CD4-positive, alpha-beta T cell treated with Interleukin-17A for 1 hour (primary cell): ENCODE measurements at places on chromosomes 1 and 21.

DNA sequence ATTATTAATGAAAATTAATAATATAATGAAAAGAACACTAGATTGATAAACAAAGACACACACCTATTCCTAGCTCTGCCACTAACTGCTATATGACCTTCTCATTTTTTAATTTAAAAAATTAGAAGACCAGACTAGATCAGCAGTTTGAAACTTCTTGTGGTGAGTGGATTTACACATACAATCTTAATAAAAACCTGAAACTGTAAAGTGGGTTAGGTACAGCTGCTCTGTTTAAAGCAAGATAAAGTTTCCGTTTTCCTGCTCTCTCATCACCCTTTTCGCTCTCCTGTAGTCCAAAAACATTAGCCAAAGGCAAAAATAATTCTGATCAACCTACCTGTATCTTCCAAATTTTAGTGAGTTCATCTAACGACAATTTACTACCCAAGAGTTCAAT lies 58.6 kb downstream of the USP24 start:
- DNase-seq: no peak

DNA sequence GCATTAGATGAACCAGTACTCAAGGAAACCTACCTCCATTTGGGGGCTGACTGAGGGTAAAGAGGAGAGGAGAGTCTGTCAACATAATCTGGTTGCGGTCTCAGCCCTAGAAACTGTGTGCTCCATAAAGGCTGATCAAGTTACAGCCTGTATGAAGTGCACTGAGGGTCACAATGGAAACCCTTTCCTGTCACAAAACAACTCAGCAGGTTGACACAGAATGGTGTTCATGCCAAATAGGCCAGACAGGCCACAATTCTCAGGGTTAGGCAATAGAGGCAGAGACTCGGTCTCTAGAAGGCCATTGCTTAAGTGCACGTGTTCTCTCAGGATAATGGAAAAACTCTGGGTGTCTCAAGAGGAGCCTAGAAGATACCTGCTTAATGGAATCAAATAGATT lies 4.1 kb upstream of the ANKRD35 start:
- DNase-seq: no peak

- DNase-seq: no peak
Observed at GRCh38 chr21:33317786-33318486, 6.8 kb upstream of the IFNAR1 start.

GRCh38 chr1:219533280-219533679 lies 79.6 kb downstream of the ZC3H11B start:
- no peak for DNase-seq

- DNase-seq: no peak
Observed at GRCh38 chr1:53065391-53065790, 3.4 kb downstream of the PODN start.

GRCh38 chr1:165114022-165114888 lies 242.3 kb downstream of the LMX1A start:
- DNase-seq: no peak

DNA sequence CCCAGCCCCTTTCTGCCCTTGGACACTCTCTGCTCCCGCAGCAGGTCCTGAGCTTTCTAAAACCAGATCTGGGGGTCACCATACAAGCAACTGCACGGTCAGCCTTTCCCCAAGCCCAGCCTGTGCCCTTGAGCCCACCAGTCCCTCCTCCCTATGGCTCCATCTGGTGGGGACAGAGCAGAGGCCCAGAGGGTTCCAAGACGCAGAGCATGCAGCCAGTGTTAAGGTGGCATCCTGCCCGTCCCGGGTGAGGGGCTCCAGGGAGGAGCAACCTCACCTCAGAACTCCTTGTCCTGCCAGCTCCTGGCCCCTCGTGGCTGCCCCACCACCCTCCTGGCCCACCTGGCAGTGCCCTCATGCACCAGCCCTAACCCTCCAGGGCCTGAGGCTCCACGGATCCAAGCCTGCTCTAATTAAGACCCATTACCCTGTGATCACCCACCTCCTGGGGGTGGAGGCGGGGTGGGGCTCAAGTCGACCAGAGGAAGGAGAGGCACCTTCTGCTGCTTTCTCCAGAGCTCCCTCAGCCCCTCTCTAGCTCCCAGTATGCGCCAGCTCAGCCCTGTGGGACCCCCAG lies 8.5 kb downstream of the CHD5 start:
- DNase-seq: no peak

DNA sequence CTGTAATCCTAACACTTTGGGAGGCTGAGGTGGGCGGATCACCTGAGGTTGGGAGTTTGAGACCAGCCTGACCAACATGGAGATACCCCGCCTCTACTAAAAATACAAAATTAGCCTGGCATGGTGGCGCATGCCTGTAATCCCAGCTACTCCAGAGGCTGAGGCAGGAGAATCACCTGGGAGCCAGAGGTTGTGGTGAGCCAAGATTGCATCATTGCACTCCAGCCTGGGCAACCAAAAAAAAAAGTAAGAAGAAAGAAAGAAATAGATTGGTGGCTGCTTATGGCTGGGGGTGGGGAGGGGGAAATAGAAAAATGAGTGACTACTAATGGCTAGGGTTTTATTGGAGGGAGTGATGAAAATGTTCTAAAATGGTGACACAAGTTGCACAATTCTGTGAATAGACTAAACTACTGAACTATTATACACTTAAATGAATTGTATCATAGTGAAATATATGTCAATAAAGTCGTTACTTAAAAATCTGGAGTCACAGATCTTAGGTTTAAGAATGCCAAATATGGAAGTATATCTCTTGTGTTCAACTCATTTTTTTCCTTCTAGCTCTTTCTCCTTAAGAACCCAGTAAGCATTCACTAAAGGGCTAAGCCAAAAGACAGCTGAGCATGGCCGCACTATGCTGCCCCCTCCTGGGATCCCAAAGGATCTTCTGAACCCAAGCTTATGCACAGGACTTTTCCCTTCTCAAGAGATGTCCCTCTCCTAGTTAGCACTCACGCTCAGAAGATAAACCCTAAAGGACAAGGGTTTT lies 3.2 kb upstream of the NPL start:
- peak; percentile 44 for DNase-seq

- peak; percentile 83 for DNase-seq
Observed at GRCh38 chr1:1040004-1040991, 20.4 kb downstream of the AGRN start.

DNA sequence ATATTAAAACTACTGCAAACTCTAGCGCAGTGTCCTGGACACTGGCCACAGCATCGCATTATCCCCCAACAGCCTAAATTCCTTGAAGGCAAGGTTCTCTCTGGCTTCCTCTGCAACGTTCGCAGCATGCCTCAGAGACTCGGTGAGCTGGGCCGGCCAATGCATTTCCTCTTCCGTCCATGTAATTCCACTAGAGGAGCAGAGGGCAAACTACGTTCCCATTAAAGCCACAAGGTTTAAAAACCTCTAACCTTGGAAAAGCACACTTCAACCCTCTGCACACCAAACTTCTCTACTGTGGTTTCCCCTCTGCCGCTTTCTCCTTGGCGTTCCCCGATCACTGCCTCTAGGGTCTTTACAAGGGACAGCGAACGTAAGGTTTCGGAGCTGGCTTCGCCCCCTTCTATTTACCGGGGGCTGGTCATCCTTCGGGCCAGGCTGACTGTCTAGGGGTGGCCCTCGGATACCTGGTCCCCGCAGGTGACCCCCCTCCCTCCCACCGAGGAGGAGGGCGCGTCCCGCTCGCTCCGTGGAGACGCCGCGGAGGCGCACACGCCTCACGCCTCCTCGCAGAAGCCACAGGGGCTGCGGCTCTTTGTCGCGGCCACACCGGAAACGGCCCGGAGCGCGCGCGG lies 456 bp upstream of the SMYD2 start:
- DNase-seq: no peak

DNA sequence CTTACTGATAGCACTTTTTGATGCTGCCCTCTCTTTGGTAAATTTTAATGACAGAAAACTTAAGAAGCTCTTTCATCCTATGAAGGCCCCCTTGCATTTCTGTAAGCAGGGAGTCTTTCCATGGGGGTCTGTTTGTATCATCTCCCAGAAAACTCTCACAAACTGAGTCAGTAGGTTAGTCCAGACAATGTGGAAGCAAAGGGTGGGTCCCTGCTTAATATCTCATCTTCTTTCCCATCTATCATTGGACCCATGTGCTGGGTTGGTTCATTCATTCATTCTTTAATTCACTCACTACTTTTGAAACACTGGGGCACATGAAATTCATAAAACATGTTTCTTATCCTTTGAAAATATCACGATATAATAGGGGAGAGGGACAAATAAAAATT lies 164.3 kb downstream of the NTMT2 start:
- no peak for DNase-seq

DNA sequence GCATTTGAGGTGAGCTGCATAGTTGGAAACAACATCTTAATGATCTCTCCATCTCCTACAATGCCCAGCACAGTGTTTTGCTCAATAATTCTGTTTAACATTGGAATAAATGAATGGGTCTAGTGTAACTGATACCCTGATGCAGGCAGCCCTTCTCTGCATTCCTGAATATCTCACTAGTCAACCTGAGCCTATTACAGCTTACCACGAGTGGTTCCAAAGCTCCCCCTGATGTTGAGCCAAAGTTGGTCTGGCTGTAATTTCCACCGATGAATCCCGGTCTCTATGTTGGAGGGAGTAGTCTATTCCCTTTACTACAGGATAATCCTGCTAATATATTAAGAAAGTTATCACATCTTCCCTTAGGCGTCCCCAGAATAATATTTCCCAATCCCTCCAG lies 63.8 kb downstream of the ZBTB18 start:
- DNase-seq: no peak

GRCh38 chr1:59994302-59995198 lies 68.0 kb upstream of the CYP2J2 start:
- no peak for DNase-seq

- no peak for DNase-seq
Observed at GRCh38 chr1:206463137-206463536, 7.1 kb upstream of the IKBKE start.

DNA sequence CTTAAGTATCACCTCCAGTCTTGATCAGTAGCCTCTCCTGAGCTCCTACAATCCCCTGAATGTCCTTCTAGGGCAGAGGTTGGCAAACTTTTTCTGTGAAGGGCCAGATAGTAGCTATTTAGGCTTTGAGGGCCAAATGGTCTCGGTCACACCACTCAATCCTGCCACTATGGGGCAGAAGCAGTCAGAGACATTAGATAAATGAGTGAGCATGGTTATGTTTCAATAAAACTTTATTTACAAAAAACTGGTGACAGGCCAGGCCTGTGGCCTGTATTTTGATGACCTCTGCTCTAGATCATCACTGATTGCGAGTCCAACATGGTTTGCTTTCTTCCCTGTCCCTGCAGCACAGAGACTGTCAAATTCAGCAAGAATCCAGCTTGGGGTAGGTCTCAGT lies 36.3 kb downstream of the LRP8 start:
- no peak for DNase-seq

DNA sequence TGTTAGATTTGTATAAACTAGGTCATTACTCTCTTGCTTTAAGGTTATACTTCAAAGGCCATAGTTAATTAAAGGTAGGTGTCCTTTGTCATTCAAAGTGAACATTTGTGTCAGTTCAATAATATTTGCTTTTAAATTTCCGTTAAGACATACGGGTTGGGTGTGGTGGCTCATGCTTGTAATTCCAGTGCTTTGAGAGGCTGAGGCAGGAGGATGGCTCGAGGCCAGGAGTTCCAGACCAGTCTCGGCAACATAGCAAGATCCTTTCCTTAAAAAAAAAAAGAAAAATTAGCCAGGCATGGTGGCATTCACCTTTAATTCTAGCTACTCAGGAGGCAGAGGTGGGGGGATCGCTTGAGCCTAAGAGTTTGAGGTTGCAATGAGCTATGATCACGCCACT lies 80.4 kb downstream of the KIF26B start:
- no peak for DNase-seq

- DNase-seq: no peak
Observed at GRCh38 chr1:246597340-246597739, 31.1 kb downstream of the CNST start.

- DNase-seq: no peak
Observed at GRCh38 chr1:235450886-235451483, 53.3 kb downstream of the B3GALNT2 start.

- DNase-seq: no peak
Observed at GRCh38 chr1:47495176-47495713, 57.4 kb downstream of the FOXD2 start.

- no peak for DNase-seq
Observed at GRCh38 chr1:240487493-240487892, 124.5 kb downstream of the GREM2 start.

GRCh38 chr1:176157995-176158394 lies 49.1 kb downstream of the COP1 start:
- no peak for DNase-seq

DNA sequence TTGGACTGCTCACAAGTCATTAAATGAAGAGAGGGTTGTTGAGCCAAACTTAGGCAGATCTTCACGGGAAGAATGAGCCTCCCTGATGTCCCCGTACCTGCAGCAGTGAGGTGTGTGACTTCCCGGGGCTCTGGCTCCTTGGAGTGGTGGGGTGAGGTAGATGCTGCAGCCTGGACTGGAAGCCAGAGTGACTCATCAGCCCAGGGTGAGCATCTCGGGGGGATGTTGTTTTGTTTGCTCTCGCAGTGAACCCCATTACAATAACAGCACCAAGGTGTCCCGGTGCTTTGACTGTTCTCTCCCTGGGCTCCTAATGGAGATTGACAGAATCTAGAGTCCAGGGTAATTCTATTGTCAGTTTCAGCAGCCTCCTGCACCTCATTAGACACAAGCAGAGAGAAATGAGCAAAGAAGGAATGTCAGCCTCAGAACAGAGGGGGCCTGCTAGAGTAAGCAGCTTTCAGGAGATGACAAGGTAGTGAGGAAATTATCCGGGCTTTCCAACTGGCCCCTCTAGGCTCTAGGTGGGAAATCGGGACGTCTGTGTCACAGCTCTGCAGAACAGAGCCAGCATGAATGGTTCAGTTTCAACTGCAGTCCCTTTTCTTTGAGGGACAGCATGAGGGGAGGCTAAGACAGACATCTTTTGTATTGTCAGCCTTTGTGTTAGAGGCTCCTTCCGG lies 36.0 kb upstream of the LRRN2 start:
- no peak for DNase-seq

DNA sequence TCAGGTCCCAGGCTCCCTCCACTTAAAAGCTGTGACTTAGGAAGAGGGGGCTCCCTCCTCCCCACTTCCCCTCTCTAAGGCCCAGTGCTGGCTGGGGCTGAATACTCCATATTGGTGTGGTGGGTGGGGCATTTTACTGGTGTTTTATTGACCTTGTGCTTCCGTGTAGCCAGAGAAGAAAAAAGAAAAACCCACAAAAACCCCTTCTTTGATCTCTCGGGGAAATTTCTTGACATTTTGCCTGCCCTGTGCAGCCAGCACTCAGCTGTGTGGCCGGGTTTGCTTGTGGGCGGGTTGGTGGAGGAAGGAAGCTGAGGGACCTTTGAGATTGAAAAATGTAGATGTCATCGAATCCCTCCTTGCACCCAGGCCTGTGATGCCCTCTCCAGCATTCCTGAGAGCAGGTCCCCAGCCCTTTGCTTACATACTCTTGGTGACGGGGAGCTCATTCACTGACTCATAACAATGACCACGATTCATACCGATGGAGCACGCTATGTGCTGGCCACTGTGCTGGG lies 24.8 kb downstream of the TNFRSF8 start:
- peak; percentile 75 for DNase-seq
